ENCODE measurements at places on chromosomes 4 and X. TPM values are rescaled to one million over a fixed set of nuclear protein-coding genes. Genes with fewer than 3 reads are reported as not detected.

The TECRL gene
- 0.06 TPM for polyA plus RNA-seq

The HSFX2 gene
- 2.4 TPM for polyA plus RNA-seq

The SEC24B gene
- 27.9 TPM for polyA plus RNA-seq

The STOX2 gene
- polyA plus RNA-seq = 30.8 TPM

The ENOX2 gene
- polyA plus RNA-seq = 6.1 TPM

The TMSB15B gene
- polyA plus RNA-seq = 34.0 TPM

The AADAT gene
- polyA plus RNA-seq = 38.4 TPM

The GPC4 gene
- 15.5 TPM for polyA plus RNA-seq

The EMCN gene
- polyA plus RNA-seq = 14.8 TPM

The TMEM31 gene
- polyA plus RNA-seq = not detected

The RBMXL3 gene
- polyA plus RNA-seq = not detected

The KLF8 gene
- polyA plus RNA-seq = 9.0 TPM

The NAT8L gene
- polyA plus RNA-seq = 62.2 TPM

The PLAC8 gene
- polyA plus RNA-seq = 1.3 TPM

The CXCL5 gene
- polyA plus RNA-seq = 1.9 TPM

The STAP1 gene
- polyA plus RNA-seq = not detected

The CXCL13 gene
- not detected for polyA plus RNA-seq

The CCSER1 gene
- polyA plus RNA-seq = 3.5 TPM

The ERAS gene
- polyA plus RNA-seq = 0.73 TPM

The FHDC1 gene
- 8.1 TPM for polyA plus RNA-seq

The SH3TC1 gene
- 8.5 TPM for polyA plus RNA-seq

The ATP1B4 gene
- 0.48 TPM for polyA plus RNA-seq

The HELQ gene
- 9.2 TPM for polyA plus RNA-seq

The HOPX gene
- 326 TPM for polyA plus RNA-seq

The NAAA gene
- 12.8 TPM for polyA plus RNA-seq

The TENM3 gene
- 25.8 TPM for polyA plus RNA-seq

The PDE6B gene
- 21.7 TPM for polyA plus RNA-seq

The GIMD1 gene
- polyA plus RNA-seq = not detected

The SLC9B1 gene
- 2.7 TPM for polyA plus RNA-seq

The ETDB gene
- not detected for polyA plus RNA-seq

The HPGD gene
- 3.5 TPM for polyA plus RNA-seq

The TMEM156 gene
- 0.83 TPM for polyA plus RNA-seq

The RAB39B gene
- polyA plus RNA-seq = 17.1 TPM

The LRPAP1 gene
- 140 TPM for polyA plus RNA-seq

The FAM47A gene
- not detected for polyA plus RNA-seq

The ZNF185 gene
- polyA plus RNA-seq = 8.5 TPM

The PCDH19 gene
- polyA plus RNA-seq = 42.2 TPM

The RTL9 gene
- polyA plus RNA-seq = 2.5 TPM

The ENOPH1 gene
- 129 TPM for polyA plus RNA-seq

The TLR10 gene
- polyA plus RNA-seq = 2.7 TPM

The TMEM175 gene
- polyA plus RNA-seq = 78.7 TPM

The TMSB15A gene
- polyA plus RNA-seq = 78.3 TPM

The TKTL2 gene
- 0.39 TPM for polyA plus RNA-seq
